ENCODE measurements at places on chromosomes 3 and 15. TPM values are rescaled to one million over a fixed set of nuclear protein-coding genes. Genes with fewer than 3 reads are reported as not detected.
A peak's percentile ranks its signal among the peaks of the same experiment; 100 is the strongest.

DNA sequence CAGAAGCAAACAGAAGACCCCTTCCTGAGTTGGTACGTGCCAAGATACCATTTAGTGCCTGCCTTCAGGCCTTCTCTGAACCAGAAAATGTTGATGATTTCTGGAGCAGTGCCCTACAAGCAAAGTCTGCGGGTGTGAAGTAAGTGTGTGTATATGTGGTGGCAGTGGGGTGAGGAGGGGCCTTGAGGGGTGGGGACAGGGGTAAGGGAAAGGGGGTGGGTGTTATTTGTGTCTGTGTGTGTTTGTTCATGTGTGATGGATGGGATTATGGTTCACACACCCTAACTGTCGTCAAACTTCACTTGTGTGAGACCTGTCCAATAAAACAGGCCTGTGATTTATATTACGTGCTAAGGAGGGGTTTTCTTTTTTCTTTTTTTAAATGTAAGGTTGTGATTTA is 92.2 kb downstream of the USP13 start:
- DNase-seq: no peak

DNA sequence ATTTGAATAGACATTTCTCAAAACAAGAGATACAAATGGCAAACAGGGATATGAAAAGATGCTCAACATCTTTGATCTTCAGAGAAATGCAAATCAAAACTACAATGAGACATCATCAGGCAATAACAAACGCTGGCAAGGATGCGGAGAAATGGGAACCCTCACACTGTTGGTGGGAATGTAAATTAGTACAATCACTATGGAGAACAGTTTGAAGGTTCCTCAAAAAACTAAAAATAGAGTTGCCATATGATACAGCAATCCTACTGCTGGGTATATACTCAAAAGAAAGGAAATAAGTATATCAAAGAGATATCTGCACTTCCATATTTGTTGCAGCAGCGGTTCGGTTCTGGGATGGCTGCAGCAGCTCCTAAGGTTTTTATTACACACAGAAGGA is 16.8 kb upstream of the LARS2 start:
- DNase-seq: no peak

Gene UBE2E2
- 28.6 TPM for total RNA-seq

DNA sequence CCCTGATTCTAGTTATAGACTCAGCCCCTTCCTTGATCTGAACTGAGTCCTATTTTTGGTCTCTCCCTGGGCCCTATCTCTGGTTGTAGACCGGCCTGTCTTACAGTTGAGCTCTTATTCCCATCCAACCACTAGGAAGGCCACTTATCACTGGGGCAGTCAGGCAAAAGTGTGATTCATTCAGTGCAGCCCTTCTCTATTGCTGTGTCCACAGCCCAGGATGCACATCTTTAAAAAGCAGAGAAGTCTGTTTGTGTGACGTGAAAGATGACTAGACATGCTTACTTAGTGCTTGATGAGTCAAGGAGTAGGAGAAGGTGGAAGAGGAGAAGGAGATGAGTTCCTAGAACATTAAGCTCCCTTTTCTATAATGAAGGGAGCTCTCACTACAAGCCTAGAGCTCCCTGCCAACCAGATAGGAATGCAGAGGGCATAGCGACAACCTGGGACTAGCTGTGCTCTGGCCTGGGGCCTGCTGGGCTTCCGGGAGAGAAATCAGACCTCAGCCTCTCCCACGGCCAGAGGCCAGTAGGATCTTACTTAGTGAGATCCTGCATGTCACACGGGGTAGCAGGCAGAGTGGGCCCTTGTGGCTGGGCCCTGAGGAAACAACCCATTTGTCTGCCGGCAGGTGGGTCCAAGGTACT is 25.7 kb downstream of the INSYN1 start:
- DNase-seq: peak; percentile 42

GRCh38 chr15:92336419-92336987 is 57.2 kb upstream of the ST8SIA2 start:
- DNase-seq: no peak
